Endodermal cell (in vitro differentiated cells): ENCODE measurements at places on chromosomes 6 and 20. TPM values are rescaled to one million over a fixed set of nuclear protein-coding genes. Genes with fewer than 3 reads are reported as not detected.
A peak's percentile ranks its signal among the peaks of the same experiment; 100 is the strongest.

Gene TRIM15
- total RNA-seq: not detected in 3 replicates

Gene PTK6
- total RNA-seq: 0.22 and 0.32 TPM in 2 replicates

Gene SLPI
- not detected in 3 replicates for total RNA-seq

Gene CST4
- total RNA-seq: 0.95 and 2.0 TPM in 2 replicates

Gene SMAP1
- 49.4 to 94.3 TPM (median 51.4 TPM) in 3 replicates for total RNA-seq

Gene DOK5
- total RNA-seq: 3.1 to 4.6 TPM (median 3.1 TPM) in 3 replicates

Gene PLA2G7
- total RNA-seq: 0.68 and 1.1 TPM in 2 replicates

Gene FLOT1
- 109 and 121 TPM in 2 replicates for total RNA-seq

DNA sequence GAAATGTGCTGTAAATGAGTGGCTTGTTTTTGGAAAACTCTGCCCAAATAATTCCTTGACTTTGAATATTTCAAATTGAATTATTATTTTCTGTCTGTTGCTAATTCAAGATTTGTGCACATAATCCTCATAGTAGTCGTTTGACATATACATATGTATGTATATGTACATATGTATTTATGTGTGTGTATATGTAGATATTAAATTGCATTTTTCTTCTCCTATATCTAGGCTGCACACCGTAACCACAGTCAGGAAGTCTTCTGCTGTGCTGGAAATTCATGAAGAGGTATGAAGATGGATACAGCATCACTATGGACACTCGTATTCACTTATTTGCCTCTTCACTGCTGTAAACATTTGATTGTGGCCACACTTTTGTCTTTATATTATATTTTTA lies 29.6 kb downstream of the OPN5 start:
- no peak for DNase-seq

DNA sequence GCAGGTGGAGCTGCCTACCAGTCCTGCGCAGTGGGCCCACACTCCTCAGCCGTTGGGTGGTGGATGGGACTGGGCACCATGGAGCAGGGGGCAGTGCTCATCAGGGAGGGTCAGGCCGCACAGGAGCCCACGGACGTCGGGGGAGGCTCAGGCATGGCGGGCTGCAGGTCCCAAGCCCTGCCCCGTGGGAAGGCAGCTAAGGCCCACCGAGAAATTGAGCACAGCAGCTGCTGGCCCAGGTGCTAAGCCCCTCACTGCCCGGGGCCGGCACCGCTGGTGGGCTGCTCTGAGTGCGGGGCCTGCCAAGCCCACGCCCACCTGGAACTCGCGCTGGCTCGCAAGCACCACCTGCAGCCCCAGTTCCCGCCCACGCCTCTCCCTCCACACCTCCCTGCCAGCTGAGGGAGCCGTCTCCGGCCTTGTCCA lies 30.2 kb upstream of the ID4 start:
- DNase-seq: no peak

GRCh38 chr20:32248043-32248442 lies 29.4 kb upstream of the KIF3B start:
- no peak for DNase-seq

DNA sequence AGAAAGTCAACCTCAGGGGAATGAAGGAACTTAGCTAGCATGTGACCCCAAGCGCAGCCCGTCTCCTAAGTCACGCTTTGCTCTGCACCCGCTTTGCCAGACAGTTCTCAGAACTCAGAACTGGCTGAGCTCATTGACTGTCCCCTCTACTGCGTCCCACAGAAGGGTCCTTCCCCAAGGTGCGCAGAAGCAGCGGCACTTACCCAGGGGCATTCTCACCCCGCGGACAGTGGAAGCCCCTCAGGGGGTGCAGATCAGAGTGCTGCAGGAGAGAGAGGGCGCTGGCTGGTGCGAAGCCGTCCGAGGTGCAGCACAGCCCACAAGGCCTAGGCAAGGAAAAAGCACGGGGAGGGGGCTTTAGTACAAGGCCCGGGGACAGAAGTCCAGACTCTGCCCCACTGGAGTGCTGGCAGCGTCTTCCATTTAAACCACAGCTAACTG lies 807 bp downstream of the SNHG17 start:
- DNase-seq: peak; percentile 62

DNA sequence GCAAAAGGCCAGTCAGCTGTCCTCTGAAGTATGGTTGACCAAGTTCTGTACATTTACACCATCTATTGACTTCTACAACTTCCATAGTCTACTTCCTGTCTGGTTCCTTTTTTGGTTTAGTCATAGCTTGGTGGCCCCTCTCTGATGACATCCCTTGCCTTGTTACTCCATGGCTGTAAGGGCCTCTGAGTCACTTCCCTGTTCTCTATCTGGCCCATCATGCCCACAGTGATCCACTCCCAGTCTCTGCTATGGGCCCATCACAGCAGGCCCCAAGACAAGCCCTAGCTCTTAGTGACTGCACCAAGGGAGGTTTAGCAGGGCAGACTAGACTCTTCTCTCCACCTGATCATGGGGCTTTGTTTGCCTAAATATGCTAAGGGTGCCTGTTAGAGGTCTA lies 441.6 kb downstream of the HACE1 start:
- no peak for DNase-seq

DNA sequence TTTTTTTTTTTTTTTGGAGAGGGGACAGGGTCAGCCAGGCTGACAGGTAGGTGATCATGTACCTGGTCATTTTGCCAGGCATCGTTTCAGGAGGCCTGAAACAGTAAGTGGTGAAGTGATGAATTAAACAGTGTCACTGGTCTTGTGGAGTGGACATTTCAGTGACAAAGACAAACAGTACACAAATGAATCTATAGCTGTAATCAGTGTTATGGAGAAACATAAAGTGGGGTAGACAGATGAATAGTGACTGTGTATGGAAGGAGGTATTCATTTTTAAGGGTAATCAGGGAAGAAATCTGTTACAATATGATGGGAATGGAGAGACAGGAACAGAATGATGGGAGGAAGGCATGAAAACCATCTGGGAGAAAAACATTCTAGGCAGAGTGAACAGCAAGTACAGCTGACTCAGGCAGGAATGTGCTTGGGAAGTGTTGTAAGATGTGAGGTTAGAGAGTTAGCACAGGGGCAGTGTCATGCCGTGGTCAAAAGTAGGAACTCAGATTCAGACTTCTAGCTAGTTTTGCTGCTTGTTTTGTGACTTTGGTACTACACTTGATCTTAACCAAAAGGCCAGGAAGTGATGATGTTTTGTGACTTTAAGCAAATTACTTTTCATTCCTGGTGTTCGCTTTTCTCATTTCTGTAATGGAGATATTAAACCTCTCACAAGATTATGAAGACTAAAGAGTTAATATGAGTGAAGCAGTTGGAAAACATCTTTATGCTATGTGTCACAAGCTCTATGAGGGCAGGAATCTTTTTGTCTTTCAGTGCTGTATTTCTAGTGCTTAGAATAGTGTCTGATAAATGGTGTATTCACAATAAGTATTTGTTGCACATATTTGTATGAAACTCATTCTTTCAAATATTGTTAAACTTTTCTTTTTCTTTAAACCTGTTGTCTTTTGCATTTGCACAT lies 43.4 kb downstream of the QKI start:
- no peak for DNase-seq

- peak; percentile 91 for DNase-seq
Measured at GRCh38 chr6:42451333-42452170, at the start of gene TRERF1. TSS of gene TRERF1 (minus strand) at chr6:42451926. CDS start at chr6:42269590, 182,336 bp downstream.

DNA sequence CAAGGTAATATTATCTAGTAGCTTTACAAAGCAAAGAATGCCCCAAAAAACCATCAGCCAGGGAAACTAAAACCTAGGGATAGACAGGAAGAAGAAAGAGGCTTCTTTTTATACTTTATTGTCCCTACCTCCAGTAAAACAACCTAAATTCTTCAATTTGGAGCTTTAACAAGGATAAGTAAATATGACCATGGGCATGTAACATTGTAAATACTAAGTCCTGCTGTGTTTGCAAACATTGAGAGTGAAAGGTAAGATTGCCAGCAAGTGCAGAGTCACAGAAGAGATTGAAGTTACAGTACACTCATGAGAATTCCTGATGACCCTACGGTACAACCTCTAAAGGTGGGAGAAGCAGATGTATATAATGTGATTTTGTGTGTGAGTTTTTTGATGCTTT lies 117.2 kb downstream of the FOXO3 start:
- no peak for DNase-seq

DNA sequence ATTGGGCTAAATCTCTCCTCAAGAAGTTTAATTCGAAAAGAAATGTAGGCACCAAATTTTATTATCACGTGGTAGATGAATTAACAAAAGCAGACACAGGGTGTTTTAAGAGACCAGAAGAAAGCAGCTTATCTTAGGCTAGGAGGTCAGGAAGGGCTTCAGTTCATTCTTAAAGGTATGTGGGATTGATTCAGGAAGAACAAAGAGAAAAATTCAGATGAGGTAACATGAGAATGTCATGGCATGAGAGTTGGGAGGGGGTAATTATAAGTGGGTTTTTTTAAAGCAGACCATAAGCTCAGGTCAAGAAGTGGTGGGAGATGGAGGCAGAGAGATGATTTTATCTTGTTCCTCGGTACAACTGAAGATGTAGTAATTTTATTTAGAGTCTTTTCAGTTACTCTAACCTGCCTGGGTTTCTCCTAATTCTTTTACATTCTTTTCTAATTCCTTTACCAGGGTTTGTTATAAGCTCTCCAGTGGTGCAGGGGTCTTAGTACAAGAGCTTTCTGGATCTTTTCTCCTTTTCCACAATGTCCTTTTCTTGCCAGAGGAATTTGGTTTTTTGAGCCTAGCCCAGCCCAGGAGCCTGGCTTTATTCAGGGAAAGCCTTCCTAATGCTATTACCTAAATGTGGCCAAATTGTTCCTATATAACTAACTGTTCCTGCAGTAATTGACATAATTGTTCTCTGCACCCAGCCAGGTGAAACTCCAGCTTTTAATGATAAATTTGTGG lies 474.1 kb upstream of the BTBD3 start:
- no peak for DNase-seq

GRCh38 chr6:114878091-114878490 lies 535.3 kb upstream of the HS3ST5 start:
- no peak for DNase-seq

- no peak for DNase-seq
Measured at GRCh38 chr6:16849280-16849987, 88.2 kb upstream of the ATXN1 start.

- no peak for DNase-seq
Measured at GRCh38 chr6:14671261-14671681, 553.7 kb downstream of the CD83 start.

GRCh38 chr6:147909640-147910039 lies 401.1 kb downstream of the SAMD5 start:
- no peak for DNase-seq

DNA sequence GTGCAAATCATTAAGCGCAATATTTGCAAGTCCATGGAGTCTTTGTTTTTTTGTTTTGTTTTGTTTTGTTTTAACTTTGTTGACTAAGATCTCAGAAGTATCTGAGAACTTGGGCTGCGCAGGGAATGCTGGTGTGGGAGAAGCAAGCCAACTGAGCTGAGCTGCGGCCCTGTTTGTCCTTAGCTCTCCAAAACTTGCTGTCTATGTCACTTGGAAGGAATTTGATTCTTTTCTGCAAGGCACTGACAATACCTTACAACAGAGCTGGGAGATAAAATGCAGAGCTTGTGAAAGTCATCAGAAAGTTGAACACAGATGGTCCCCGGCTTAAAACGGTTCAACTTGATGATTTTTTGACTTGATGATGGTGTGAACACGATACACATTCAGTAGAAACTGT lies 5.4 kb downstream of the SLC22A23 start:
- no peak for DNase-seq

DNA sequence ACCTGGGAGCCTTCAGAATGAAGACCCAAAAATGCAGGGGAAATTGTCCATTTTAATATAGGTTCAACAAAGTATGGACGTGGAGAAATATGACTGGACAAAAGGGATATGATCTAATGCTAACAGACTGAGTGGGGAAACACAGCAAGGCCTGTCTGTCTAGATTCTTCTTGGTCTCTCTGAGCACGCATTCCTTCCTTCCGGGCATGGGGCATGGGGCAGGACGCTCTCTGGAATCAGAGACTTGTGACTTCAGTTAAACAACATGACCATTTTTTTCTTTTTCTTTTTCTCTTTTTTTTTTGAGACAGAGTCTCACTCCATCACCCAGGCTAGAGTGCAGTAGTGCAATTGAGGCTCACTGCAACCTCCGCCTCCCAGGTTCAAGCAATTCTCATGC lies 31.9 kb downstream of the ZBTB2 start:
- peak; percentile 13 for DNase-seq
